ENCODE measurements at places on chromosomes 6 and 20.
A peak's percentile ranks its signal among the peaks of the same experiment; 100 is the strongest.

GRCh38 chr6:132481189-132481588, 31.7 kb downstream of the STX7 start:
- DNase-seq: no peak

- DNase-seq: no peak
These were observed 16.0 kb downstream of the SLA2 start for GRCh38 chr20:36629719-36630681.

DNA sequence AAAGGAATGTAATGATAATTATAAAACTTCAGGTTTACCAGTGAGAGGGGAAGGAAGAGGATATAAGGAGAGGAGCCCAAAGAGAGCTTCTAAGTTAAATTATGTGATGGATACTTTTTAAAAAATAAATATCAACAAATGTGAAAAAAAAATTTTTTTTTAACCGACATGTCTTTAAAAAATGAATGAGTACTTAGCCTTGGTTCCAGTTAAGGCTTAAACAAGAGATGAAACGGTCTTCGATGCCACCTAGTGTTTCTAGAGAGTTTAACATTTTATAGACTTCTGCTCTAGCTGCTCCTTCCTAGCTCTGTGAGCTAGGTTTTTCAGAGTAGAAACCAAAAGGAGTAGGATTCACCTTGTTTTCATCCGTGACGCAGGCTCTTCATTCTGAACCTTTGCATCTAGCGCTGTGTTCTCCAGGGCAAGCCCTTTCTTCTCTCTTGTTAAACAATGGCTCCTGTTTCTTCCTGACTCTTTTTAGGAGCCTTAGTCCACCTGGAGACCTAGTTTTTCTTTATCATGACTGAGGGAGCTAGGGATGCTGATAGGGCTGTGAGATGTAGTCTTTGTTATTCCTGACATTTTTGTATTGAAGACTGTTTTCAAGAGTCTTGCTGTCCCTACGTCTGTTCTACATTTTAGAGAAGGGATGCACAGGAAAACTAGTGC, 42.4 kb upstream of the GNRH2 start:
- DNase-seq: peak; percentile 36

- DNase-seq: no peak
These were observed 129.5 kb upstream of the GGTLC1 start for GRCh38 chr20:24118034-24118433.

All from AG08395 (cell line).